ENCODE measurements at places on chromosomes 12 and 14.
A peak's percentile ranks its signal among the peaks of the same experiment; 100 is the strongest.

GRCh38 chr12:50088577-50089335 is 3.6 kb downstream of the SMARCD1 start:
- DNase-seq: no peak

DNA sequence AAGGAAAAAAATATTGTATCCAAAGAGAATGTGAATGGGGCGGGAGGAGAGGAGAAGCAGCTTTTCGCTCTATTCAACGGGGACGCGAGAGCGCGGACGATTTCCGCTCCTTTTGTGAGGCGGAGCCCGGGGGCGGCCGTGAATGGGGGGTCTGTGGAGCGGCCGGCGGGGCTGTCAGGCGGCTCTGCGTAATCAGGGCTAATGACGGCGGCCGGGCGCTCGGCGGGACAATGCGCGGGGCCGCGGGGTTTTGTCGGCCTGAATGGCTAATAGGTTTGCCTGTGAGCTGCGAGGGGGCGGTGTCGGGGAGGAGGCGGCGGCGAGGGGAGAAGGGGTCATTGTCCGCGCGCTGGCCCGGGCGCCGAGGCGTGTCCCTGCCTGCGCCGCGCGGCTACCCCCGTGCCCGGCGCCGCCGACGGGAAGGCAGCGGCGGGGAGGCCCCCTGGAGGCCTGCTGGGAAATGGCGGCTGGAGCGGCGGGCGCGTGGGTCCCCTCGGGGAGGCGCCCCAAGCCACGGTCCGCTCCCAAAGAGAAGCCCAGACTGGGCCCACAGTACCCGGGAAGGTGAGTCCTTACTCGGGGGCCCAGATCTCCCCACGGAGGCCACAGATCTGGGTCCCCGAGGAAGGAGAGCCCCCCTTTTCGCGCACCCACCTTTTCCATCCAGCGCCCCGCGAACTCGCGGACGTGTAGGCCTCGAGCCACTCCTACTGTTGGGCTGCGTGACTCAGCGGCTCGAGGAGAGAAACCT is 6.0 kb downstream of the SIX6 start:
- DNase-seq: no peak

DNA sequence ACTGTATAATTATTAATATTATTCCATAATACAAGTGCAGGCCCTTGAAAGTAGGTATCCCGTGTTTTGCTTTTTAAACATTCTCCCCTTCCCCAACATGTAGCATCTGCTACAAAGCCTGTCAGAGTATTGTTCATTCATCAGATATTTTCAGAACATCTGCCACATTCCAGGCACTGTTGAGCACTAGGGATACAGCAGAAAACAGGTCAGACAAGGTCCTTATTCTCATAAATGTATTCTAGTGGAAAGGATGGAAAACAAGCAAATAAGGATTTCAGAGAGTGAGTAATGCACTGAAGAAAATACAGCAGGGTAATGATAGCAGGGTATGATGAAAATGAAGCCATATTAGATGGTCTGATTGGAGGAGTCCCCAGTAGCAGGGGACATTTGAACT is 3.8 kb downstream of the ERP29 start:
- DNase-seq: no peak

GRCh38 chr12:120047072-120047471 is 58.0 kb downstream of the BICDL1 start:
- no peak for DNase-seq

DNA sequence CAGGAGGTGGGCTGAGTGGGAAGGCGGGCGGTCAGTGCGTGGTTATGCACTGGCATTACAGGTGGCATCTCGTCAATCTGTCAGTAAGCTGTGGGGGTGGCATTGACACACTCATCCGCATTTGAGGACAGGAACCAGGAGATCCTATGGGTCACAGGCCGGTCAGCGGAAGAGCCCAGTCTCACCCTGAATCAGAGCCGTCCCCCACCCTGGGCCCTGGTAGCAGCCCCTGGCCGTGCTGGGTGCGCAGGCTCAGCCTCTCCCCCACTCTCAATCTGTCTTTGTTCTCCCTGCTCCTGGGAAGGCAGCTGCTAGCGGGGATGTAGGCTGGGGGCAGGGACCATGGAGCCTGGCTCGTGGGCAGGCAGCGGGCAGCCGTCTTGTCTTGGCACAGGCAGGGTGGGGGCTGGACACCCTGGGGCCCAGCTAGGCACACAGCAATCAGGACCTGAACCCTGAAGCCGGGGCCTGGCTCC is 5.1 kb downstream of the INF2 start:
- DNase-seq: no peak

DNA sequence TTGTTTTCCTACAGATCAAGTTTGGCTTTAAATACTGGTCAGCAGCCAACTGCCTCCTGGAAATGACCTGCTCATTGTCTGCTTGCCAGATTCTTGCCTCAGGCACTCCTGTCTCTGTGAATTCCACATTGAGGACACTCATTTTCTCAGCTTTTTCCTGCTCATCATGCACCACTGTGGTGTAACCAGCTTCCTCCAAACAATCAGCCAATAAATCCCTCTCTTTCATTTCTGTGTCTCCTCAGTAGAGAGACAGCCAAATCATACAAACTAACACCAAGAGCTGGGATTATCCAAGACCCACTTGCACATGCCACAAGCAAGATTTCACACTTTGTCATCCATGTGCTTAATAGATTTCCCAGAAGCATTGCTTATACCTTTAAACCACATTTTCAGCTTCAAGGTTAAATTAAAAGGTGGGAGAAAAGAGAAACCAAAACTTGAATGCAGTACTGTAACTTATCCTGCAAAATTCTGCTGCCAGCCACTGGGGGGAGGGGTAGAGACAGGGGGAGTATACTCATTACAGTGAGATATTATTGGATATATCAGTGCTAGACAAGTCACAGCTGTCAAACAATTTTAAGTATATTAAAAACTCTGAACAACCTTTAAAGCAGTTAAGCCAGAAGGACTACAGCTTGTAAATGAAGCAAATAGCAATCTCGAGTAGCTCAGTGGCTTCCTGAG is 105.0 kb downstream of the PPP2R5E start:
- peak; percentile 38 for DNase-seq

GRCh38 chr12:3165078-3165980 is 88.2 kb downstream of the TSPAN9 start:
- DNase-seq: no peak

DNA sequence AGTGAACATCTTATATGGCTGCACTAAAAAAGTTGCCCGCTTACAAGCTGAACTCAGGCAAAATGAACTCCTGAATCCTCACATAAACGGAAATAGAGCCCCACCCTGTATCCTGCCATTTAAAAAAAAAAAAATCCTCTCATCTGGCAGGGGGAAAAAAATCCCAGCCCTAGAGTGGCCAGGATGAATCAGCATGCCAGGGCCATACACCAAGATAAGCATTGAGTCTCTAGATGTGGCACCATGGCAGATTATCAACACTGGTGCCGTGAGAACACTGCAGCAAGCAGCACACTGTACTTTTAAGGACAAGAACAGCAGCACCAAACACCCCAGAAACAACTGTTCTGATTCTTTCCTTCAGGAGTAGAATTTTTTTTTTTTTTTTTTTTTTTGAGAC is 65.5 kb downstream of the RASSF3 start:
- peak; percentile 58 for DNase-seq

DNA sequence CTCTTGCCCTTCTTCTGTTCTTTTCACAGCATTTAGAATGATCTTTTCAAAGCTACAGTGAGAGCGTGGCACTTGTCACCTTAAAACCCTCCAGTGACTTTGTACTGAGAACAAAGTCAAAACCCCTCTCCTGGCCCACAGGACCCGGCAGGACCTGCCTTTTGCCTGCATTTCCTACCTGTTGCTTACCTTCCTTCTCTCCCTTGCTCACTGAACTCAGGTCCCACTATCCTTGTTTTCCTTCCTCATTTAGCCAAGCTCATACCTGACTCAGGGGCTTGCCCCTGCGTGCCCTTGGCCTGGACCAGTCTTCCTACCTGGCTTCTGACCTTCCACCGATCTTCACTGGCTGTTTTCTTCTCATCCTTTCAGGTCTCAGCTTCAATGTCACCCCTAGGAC is 112.3 kb upstream of the PRMT8 start:
- DNase-seq: no peak

DNA sequence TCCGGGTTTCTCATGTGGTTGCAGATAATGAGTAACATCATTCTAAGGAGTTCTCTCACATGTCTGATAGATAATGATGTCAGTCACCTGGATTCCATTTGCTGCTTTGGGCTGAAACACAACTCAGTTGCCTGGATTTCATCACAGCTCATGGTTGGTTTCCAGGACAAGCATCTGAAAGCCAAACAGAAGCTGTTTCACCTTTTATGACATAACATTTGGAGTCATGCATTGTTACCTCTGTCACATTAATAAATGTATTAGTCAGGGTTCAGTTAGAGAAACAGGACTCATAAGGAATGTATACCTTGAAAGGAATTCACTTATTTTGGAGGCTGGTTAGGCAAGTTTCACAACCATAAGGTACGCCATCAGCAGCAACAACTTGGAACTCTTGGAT is 251.9 kb upstream of the ATXN7L3B start:
- no peak for DNase-seq

- DNase-seq: no peak
Measured at GRCh38 chr14:100100032-100100703, 34.9 kb downstream of the EVL start.

DNA sequence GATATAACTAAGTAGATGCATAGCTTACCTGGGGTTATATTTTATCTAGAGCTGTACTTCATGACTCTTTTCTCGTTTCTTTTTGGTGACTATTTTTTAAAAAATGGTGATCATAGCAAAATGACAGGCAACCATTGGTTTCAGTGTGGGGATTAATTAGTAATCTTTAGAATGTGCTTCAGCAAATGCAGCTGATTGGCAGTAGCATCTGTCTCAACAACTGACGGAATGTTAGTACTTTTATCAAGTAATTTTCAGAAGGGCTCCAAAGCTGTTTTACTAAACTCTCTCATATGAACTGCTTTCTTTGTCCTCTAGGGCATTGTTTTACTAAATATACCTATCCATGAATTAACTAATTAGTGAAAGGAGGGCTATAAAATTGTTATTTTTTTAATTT is 117.6 kb downstream of the TRMT5 start:
- DNase-seq: no peak

DNA sequence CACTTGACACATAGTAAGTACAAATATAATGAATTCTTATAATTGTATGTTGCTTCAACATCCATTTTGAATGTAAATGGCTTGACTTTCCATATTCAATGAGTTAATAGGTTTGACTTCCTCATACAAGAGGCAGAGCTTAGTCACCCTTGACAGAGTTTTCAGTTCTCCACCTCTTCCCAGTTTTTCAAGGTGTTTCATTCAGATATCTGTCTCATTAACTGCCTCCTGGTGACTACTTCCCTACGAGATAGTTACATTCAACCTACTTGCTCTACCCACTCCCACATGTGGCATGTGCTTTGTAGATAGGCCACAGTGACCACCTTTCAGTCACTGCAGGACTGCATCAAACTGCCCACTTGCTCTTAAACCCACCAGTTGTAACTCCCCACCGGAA is 60.0 kb downstream of the MYF5 start:
- no peak for DNase-seq

- no peak for DNase-seq
Measured at GRCh38 chr14:101198398-101199027, 295.0 kb upstream of the RTL1 start.

GRCh38 chr14:100191584-100192249 is 32.3 kb upstream of the DEGS2 start:
- no peak for DNase-seq

DNA sequence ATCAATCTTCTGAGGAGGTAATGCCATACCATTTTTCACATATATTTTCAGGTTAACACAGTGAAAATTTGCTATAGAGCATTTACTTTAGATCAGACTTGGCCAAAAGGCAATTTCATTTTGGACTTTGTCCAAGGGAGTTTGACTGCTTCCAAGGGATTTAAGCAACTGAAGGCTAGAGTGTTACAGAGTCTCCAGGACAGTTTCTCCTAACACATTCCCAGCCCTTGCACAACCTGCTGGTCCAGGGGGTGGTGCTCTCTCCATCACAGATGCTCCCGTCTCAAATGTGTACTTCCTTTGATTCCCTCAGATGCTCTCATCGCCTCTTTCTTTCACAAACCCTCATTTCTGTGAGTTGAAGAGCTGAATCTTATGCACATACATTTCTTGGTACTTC is 143.1 kb downstream of the TPH2 start:
- no peak for DNase-seq

GRCh38 chr12:38154096-38155019 is 162.2 kb upstream of the ALG10B start:
- no peak for DNase-seq

DNA sequence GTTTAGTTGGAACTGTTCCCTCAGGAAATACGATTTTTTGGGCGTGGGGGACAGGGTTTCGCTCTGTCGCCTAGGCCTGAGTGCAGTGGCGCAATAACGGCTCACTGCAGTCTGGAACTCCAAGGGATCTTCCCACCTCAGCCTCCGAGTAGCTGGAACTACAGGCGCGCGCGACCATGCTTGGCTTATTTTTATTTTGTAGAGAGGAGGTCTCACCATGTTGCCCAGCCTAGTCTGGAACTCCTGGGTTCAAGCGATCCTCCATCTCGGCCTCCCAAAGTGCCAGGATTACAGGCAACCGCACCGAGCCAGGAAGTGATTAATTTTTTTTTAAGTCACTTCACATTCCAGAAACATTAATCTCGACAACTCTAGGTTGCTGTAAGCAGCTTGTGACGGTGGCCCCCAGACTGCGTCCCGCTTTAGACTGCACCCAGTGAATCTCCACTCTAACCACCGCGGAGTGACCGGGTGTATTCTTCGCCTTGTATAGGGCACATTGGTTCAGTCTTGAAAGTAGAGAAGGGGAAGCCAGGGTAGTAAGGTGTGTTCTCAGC is 830 bp upstream of the MIS18BP1 start:
- DNase-seq: no peak

GRCh38 chr14:90651271-90651804 is 164.9 kb downstream of the TTC7B start:
- DNase-seq: no peak

DNA sequence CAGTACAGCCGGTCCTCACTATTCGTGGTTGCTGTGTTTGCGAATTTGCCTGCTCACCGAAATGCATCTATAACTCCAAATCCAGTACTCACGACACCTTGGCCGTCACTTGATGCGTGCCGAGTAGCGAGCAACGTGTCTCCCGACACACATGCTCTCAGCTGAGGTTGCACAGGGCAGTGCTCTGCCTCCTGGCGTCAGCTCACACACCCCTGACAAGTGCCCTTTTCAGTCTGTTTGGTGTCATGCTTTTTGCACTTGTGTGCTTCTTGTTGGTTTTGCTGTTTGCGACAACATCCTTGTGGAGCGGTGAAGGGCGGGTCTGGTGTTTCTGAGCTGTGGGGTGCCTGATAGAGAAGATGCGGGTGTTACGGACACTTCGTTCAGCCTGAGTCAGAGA is 110.4 kb upstream of the RFLNA start:
- DNase-seq: no peak

DNA sequence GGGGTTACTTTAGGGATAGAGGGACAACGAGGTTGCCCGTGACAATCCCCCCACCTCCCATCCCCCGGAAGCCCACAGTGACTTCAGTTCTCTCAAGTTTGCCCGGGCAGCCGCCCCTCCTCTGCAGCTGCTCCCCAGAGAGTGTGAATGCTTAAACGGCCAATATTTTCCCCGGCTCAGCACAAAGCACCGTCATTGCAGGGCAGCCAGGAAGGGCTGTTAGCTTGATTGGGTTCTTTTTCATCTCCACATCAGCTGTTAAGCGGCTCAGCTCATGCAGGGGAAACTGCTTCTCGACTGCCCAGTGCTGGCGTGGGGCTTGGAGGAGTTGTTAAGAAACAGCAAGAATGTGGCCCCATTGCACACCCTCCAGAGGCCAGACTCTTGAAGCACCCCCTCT is 120.5 kb upstream of the NCOR2 start:
- peak; percentile 5 for DNase-seq

GRCh38 chr12:132608231-132609171 is 1.9 kb downstream of the LRCOL1 start:
- DNase-seq: no peak
